CD8-positive, alpha-beta T cell (primary cell): ENCODE measurements at places on chromosomes 5 and 9. TPM values are rescaled to one million over a fixed set of nuclear protein-coding genes. Genes with fewer than 3 reads are reported as not detected.

- no peak for DNase-seq
These were observed 349.3 kb downstream of the SEMA5A start for GRCh38 chr5:9196403-9197227.

- DNase-seq, result no peak
These were observed at the start of gene GRIN3A for GRCh38 chr9:101738566-101739183. Gene GRIN3A, minus strand, starts transcription at chr9:101738647. Its CDS starts 668 bp downstream, at chr9:101737979.

DNA sequence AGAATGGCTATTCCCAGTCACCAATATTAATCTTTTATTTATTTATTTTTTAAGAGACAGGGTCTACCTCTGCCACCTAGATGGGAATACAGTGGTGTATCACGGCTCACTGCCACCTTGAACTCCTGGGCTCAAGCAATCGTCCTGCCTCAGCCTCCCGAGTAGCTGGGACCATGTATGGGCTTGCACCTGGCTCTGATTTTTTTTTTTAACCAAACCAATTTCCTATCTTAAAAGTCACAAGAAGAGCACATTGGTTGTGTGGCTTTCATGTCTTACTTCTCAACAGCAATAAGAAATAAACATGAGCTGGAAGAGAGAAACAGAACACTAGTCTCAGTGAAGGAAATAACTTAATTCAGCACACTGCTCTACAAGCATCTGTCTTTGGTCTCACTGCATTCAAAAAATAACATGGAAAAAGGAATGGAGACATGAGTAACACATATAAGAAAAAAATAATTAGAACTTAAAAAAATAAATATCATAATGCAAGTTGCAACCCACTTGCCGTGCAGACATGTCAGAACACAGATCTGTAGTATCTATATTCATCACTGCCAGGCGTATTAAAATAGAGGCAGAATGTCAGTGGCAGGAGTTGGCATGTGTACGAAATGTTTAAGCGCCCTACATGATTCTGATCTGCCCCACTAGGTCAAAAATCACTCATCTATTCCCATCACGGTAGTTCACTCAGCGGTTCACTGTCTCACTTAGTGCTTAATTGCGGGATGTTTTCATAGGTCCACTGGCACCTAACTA lies 66.4 kb downstream of the EFNA5 start:
- no peak for DNase-seq

PCSK1 gene
- not detected for total RNA-seq

HRCT1 gene
- total RNA-seq, result not detected

LCN12 gene
- total RNA-seq, result 2.4 TPM

NEK6 gene
- 2.0 TPM for total RNA-seq

SPINK13 gene
- not detected for total RNA-seq

DNA sequence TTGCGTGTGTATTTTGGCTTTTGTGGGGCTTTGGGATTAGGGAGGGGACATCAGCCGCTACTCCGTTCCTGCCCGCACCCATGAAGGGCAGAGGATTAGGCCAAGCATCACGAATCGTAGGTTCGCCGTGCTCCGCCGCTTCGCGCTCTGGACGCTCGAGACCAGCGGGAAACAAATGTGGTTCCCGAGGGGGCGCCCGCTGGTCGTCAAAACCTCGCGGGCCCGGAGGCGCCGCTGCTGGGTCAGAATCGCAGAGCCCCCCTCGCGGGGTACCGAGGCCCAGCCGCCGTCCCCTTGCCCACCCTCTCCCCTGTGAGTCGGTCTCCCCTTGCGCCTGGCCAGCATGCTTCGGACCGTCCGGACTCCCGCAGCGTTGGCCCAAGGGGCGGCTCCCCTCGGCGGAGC lies 2.3 kb upstream of the PAX5 start:
- no peak for DNase-seq

NFIB gene
- total RNA-seq, result not detected

GRCh38 chr9:20701060-20701459 lies 17.0 kb downstream of the FOCAD start:
- DNase-seq, result no peak

SLC36A3 gene
- total RNA-seq, result not detected

CRB2 gene
- not detected for total RNA-seq

- DNase-seq, result peak; percentile 73
These were observed 1.1 kb downstream of the GCNT4 start for GRCh38 chr5:75051217-75051751.

- DNase-seq, result no peak
These were observed 24.7 kb upstream of the ASPN start for GRCh38 chr9:92507005-92507404.

DNA sequence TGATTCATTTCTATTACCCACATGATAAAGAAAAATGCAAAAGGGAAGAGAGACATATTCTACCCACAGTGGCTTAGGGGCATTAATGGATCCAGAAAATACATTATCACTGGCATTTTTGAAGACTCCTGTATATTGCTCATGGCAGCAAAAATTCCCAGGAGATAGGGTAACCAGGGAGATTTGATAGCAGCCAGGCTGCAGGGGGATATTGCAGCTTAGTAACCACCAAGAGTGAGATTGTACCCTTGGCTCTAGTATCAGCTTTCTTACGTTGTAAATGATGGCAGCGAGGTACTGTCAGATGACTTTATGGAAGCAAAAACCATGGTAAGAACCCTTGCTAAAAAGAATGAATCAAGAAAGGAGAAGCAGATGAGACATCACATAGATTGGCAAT lies 19.8 kb upstream of the ALDH1A1 start:
- DNase-seq, result no peak

FGF10 gene
- not detected for total RNA-seq

CDKN2A gene
- 0.95 TPM for total RNA-seq

DNA sequence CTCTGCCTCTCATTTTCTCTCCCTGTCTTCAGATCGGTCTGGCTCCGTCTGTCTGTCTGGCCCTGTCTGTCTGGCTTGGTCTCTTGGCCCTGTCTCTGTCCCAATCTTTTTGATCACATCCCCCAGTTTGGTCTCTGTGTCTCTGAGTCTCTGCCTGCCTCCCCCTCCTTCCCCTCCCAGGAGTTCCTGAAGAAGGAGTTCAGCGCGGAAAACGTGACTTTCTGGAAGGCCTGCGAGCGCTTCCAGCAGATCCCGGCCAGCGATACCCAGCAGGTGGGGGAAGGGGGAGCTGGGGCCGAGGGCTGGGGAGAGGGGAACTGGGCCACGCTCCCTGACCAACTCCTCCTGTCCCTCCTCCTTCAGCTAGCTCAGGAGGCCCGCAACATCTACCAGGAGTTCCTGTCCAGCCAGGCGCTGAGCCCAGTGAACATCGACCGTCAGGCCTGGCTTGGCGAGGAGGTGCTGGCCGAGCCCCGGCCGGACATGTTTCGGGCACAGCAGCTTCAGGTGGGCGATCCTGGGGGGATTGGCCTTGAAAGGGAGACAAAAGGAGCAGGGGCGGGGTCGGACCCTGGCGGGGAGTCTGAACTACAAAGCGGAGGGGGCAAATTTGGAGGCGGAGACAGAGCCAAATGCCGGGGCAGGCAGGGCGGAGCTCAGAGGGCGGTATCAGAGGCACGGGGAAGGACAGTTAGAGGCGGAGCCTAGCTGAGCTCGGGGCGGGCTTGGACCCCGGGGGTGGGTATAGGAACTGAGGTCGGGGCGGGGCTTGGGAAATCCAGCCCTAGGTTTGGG lies 9.0 kb downstream of the RGS14 start:
- no peak for DNase-seq

SPARC gene
- total RNA-seq, result not detected

CCL21 gene
- total RNA-seq, result not detected

SCAMP1 gene
- 19.2 TPM for total RNA-seq

DNA sequence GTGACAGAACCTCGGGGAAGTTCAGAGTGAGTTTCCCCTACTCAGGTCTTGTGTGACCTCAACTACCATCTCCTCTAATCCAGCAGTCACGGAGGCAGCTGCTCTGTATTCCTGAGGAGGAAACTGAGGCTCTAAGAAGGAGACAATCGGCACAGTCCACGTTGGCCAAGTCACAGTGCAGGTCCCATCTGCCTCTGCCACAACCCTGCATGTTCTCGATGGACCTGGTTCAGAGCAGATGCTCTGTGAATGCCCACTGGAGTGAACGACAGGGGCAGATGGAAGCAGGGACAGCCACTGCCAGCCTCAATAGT lies 722 bp upstream of the ERGIC1 start:
- no peak for DNase-seq

GRCh38 chr9:94656200-94656599 lies 16.9 kb upstream of the FBP1 start:
- DNase-seq, result peak; percentile 48

GRCh38 chr5:172380987-172381643 lies 73.2 kb downstream of the SH3PXD2B start:
- DNase-seq, result no peak

PLCXD3 gene
- total RNA-seq, result not detected

- no peak for DNase-seq
These were observed 55.7 kb upstream of the SAP30L start for GRCh38 chr5:154390096-154390495.

TAS2R1 gene
- not detected for total RNA-seq

DNA sequence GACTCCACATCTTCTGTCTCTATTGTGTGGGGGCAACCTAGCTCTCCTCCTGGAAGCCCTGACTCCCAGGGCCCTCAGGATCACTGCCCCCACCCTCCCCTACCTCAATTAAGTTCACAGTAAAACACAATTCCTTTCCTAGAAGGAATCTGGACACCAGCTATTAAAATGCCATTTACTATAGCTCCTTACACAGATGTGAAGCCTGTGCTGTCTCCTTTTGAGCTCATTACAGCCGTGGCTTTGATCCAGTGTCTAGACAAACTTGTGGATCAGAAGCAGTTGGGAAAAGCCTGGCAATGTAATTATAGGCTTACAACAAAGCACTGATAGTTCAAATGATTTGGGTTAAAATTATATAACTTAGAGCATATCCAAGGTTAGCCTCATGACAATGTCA lies 107.0 kb upstream of the SMIM23 start:
- no peak for DNase-seq

ATOSB gene
- 2.4 TPM for total RNA-seq

VCAN gene
- total RNA-seq, result 0.46 TPM

AMACR gene
- 1.5 TPM for total RNA-seq

DNA sequence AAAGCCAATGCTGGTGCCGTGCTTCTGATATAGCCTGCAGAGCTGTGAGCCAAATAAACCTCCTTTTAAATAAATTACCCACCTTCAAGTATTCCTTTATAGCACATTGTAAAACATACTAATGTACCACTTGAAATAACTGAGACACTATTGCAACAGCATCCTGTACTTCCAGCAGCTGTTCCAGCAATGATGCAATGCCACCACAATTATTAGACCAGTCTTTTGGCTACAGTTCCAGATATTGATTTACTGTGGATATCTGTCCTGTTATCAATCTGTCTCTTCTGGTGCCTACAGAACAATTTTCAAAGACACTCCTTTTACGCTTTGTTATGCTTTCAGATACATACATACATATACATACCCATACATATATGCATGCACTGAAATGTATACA lies 567.9 kb downstream of the TAF11L14 start:
- DNase-seq, result no peak

COL15A1 gene
- total RNA-seq, result not detected

GRCh38 chr9:13520069-13520468 lies 240.6 kb upstream of the MPDZ start:
- no peak for DNase-seq

DNA sequence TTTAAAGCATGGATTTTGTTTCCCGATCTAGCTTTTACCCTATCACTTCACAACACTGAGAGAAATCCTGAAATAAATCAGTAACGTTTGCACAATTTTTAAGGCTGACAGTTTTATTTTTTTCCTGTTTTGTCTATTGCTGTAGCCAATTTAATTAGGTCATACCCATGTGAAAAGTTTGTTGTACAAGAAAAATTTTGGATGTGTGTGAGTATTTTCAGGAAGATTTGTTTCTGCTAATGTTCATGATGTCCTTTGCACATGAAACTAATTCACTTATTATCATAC lies 237.8 kb downstream of the ARRDC3 start:
- DNase-seq, result no peak

DNA sequence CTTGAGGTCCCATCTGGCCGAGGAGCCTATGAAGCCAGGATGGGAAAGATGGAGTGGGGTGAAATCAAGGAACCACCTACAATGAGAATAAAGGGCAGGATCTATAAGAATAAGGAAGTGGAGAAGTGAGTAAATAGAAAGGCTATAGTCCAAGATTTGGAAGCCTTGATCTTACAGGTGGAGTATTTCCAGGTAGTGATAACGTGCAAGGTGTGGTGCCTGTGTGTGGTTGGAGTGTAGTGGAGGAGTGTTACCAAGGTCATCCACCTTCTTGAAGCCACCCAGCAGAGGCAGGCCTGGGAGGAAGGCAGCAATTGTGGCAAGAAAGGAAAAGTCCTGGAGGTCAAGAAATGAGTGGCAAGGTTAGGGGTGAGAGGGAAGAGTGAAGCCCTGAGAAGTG lies 72.9 kb downstream of the IQGAP2 start:
- DNase-seq, result no peak

DNA sequence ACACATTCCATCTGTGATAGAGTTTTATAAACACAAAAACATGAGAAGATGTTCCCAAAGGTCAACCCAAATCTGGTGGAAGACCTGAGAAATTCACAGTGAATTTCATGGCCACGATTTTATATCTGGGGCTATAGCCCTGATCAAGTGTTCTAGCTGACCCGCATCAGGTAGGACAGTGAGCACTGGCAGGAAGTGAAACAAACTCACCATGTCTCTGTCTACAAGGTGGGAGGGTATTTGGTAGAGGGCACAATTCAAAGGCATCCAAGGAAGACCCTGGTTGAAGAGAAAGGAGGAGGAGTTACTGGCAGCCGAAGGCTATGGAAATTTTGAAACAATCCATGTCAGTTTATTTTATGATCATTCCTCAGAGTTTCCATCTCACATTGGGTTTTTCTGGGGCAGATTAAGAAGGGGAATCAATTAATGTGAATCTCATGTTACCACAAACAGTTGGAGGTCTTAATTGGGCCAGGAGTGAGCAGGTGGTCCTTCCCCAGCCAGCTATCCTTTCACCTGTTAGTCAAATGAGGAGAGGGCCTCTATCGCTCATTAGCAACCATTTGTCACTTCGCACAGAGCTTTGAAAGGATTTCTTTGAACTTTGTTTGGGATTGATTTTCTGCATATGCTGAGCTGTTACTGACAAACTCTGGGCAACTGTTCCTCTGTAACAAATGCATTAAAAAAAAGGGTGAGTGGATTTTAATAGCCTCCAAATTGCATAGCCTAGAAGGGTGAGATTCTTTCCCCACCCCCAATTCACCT lies 612.0 kb upstream of the CLINT1 start:
- no peak for DNase-seq

GRCh38 chr5:170256571-170256970 lies 23.8 kb downstream of the C5orf58 start:
- DNase-seq, result no peak

ANKS6 gene
- total RNA-seq, result 12.7 TPM

SLCO4C1 gene
- 0.19 TPM for total RNA-seq

FAM219A gene
- 5.9 TPM for total RNA-seq

GRCh38 chr9:2152966-2153629 lies 138.0 kb downstream of the SMARCA2 start:
- DNase-seq, result no peak

GRCh38 chr9:128992995-128993394 lies 35.1 kb downstream of the SH3GLB2 start:
- no peak for DNase-seq

GRCh38 chr9:84636436-84636835 lies 33.1 kb upstream of the NTRK2 start:
- DNase-seq, result no peak
